ENCODE measurements at places on chromosomes 4 and X. TPM values are rescaled to one million over a fixed set of nuclear protein-coding genes. Genes with fewer than 3 reads are reported as not detected.

Gene PROM1
- total RNA-seq, result not detected

Gene CENPVL3
- total RNA-seq, result not detected

Gene SLITRK4
- total RNA-seq, result not detected

Gene GAGE13
- total RNA-seq, result 1.4 TPM

Gene SLC2A9
- total RNA-seq, result not detected

Gene DCHS2
- not detected for total RNA-seq

Gene L1CAM
- 58.9 TPM for total RNA-seq

Gene GLRA3
- total RNA-seq, result not detected

Gene CLDN22
- not detected for total RNA-seq

Gene ADRA2C
- 0.24 TPM for total RNA-seq

Gene TMEM255A
- 0.29 TPM for total RNA-seq

Gene POU3F4
- total RNA-seq, result not detected

Gene ARL9
- total RNA-seq, result 1.5 TPM

Gene C1QTNF7
- not detected for total RNA-seq

Gene SYTL4
- 1.3 TPM for total RNA-seq

Gene BTK
- total RNA-seq, result not detected

Gene EDA2R
- 0.72 TPM for total RNA-seq

Gene FAM9B
- total RNA-seq, result 0.10 TPM

Gene RNF113A
- 13.5 TPM for total RNA-seq

Gene NMU
- total RNA-seq, result 7.3 TPM

Gene TRIM60
- not detected for total RNA-seq

Gene KDR
- total RNA-seq, result under 0.01 TPM

Gene NSG1
- total RNA-seq, result not detected

Gene LPAR4
- 1.3 TPM for total RNA-seq

Gene VCX
- not detected for total RNA-seq

Gene PASD1
- not detected for total RNA-seq

Gene NEIL3
- total RNA-seq, result 19.2 TPM

Gene CLNK
- total RNA-seq, result not detected

Gene KLHL15
- 14.7 TPM for total RNA-seq

Gene DDX53
- not detected for total RNA-seq

Gene ZNF157
- 0.48 TPM for total RNA-seq

Gene USP38
- total RNA-seq, result 13.3 TPM

Gene EVC2
- 3.4 TPM for total RNA-seq

Gene SPARCL1
- 0.39 TPM for total RNA-seq

Gene TEC
- total RNA-seq, result 3.8 TPM

Gene ARHGEF6
- total RNA-seq, result 3.5 TPM

Gene CSAG3
- total RNA-seq, result 2.2 TPM

Gene PNMA6F
- total RNA-seq, result not detected

Gene MYL5
- 3.2 TPM for total RNA-seq

Gene ART3
- total RNA-seq, result not detected

Gene TCEAL2
- total RNA-seq, result not detected

Gene CLDN2
- total RNA-seq, result not detected

Gene STIM2
- 12.0 TPM for total RNA-seq

Gene IRS4
- not detected for total RNA-seq

Gene VCX2
- not detected for total RNA-seq

Gene MSANTD1
- total RNA-seq, result 0.12 TPM

Gene PFKFB1
- 0.20 TPM for total RNA-seq

Gene QRFPR
- not detected for total RNA-seq

Gene SLC6A8
- 5.2 TPM for total RNA-seq

Gene STBD1
- total RNA-seq, result 10.1 TPM

Gene FGF5
- total RNA-seq, result 5.4 TPM

Gene IL9R
- 0.12 TPM for total RNA-seq
